ENCODE measurements at places on chromosomes 2 and 18. TPM values are rescaled to one million over a fixed set of nuclear protein-coding genes. Genes with fewer than 3 reads are reported as not detected.

SPC25 gene
- 0.16 TPM for polyA plus RNA-seq

GMCL1 gene
- 6.0 TPM for polyA plus RNA-seq

SPR gene
- polyA plus RNA-seq: not detected

NXPH2 gene
- polyA plus RNA-seq: not detected

MGAT4A gene
- 16.5 TPM for polyA plus RNA-seq

ATP6V1C2 gene
- 0.54 TPM for polyA plus RNA-seq

DNA sequence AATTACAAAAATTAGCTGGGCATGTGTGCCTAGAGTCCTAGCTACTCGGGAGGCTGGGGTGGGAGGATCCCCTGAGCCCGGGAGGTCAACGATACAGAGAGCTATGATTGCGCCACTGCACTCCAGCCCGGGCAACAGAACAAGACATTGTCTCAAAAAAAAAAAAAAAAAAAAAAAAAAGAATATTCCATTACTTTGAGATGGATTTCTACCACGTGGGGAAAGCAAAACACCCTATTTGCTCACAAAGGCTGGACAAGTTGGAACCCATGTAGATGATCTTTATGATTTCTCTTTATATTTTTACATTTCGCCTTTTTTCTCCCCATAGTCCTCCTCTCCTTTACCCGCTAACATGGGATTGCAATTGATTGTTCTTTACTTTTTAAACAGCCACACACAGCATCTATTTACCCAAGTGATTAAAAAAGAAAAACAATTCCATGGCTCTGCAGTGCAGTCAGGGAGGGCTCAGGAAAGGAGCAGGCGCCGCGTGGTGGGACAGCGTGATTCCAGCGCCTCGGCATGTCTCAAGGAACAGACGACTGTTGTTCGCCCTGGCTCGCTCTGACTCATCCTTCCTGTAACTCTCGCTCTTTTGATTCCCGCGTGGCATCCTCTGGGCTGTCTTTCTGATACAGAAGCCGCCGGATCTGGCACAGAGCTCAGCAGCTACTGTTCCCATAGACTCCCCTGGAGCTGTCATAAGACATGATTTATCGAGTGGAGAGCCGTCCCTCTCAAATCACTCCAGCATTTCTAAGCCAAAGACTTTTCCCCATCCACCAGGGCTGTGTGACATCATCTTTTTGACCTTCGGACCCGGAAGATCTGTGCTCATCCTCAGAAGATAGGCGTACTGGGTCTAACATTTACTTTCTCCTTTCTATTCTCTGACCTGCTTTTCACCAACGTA, 230.4 kb upstream of the AGAP1 start:
- H3K36me3 ChIP-seq: no peaks in the 10 kb centered on the region
- H3K27ac ChIP-seq: no peak overlapping the region
- H3K27me3 ChIP-seq: no peaks in the 10 kb centered on the region
- no peak for DNase-seq
- no peak overlapping the region for H3K4me3 ChIP-seq
- H3K4me1 ChIP-seq: no peaks in the 10 kb centered on the region

GRCh38 chr2:140359056-140359771, 1579.0 kb upstream of the NXPH2 start:
- H3K27ac ChIP-seq: no peak overlapping the region
- no peaks in the 10 kb centered on the region for H3K36me3 ChIP-seq
- H3K4me1 ChIP-seq: no peaks in the 10 kb centered on the region
- no peak for DNase-seq
- H3K27me3 ChIP-seq: no peaks in the 10 kb centered on the region

DNA sequence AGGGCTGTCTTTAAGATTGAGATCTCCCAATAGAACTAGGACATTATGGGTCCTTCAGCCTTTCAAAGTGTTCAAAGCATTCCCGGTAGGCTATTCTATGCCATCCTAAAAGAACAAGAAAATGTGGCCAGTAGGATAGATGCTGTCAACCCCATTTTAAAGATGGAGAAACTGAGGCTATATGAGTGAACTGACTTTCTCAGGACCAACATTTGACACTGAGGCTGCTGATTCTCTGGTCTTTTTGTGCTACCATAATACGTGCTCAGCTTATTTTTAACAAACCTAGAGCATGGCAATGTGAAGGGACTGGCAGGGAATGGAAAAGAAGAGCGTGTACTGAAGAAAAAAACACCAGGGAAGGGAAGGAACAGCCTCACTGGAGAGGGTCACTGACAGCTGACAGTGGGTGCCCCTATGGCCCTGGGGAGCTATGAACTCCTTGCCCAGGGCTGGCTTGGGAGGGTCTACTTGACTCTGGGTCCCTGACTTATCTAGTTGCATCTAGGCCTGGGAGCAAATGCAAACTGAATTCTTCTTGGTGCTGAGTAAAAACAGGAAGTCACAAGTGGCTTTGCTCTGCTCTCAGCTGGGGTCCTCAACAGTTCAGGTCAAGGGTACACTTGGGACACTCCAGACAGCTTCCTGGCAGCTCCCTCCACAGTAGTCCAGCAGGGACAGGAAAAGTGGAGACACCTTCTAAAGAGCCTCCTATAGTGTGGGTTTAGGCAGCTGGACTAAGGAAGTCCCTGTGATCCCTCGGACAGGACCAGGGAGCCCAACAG, 2.3 kb downstream of the CYRIA start:
- peak overlapping the region; percentile 97 for H3K4me3 ChIP-seq
- H3K36me3 ChIP-seq: peaks cover 11% of the 10 kb centered on the region
- peak; percentile 55 for DNase-seq
- H3K27ac ChIP-seq: peak overlapping the region; percentile 87
- no peaks in the 10 kb centered on the region for H3K27me3 ChIP-seq

- peaks cover 30% of the 10 kb centered on the region for H3K36me3 ChIP-seq
- DNase-seq: no peak
- H3K4me3 ChIP-seq: no peak overlapping the region
- peaks cover 33% of the 10 kb centered on the region for H3K4me1 ChIP-seq
- H3K27ac ChIP-seq: no peak overlapping the region
Observed at GRCh38 chr2:54609647-54610046, 113.8 kb upstream of the EML6 start.

DNA sequence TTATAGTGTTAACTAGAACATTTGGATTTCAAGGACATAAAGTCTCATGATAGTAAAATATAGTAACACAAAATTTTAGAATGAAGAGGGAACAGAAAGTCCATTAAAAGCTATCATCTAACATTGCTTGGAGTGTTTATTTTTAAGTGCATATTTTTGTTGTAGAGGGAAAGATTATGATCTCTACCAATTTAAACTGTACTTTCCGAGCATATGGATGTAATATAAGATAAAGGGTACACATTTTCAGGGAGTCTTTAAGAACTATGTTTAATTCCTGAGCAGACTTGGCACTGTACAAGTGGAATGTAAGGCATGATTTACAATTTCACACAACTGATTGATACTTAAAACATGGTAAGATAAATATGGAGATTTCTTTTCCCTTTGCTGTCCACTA, 34.2 kb upstream of the ZNF804A start:
- H3K36me3 ChIP-seq: no peaks in the 10 kb centered on the region
- no peak for DNase-seq
- H3K4me1 ChIP-seq: no peaks in the 10 kb centered on the region
- H3K27me3 ChIP-seq: no peaks in the 10 kb centered on the region

DNA sequence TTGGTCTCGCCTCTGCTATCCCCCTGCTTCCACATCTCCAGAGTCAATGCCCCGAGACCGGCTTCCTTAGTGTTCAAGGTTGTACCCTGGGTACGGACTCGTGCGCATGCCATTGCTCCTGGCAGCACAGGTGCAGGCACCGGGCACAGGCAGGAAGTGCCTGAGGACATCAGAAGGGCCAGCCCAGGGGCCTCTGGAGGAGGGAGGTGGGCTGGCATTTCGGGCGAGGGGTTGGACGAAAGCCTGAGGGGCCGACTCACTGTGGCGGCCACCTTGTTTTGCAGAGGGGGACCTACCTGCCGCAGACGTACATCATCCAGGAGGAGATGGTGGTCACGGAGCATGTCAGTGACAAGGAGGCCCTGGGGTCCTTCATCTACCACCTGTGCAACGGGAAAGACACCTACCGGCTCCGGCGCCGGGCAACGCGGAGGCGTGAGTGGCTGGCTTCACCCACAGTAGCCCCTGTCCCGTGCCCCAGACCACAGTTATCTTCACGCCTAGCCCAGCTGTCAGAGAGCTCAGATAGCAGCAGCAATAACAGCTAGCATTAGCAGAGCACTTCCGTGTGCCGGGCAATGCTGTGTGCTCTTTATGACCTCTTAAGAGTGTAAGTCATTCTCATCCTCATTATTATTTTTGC, 12.5 kb downstream of the ITM2C start:
- peak overlapping the region; percentile 83 for H3K27ac ChIP-seq
- H3K4me3 ChIP-seq: peak overlapping the region; percentile 24
- no peak for DNase-seq
- no peaks in the 10 kb centered on the region for H3K36me3 ChIP-seq

- H3K4me3 ChIP-seq: no peak overlapping the region
- no peak overlapping the region for H3K27ac ChIP-seq
- DNase-seq: peak; percentile 75
- H3K36me3 ChIP-seq: no peaks in the 10 kb centered on the region
- no peaks in the 10 kb centered on the region for H3K27me3 ChIP-seq
Observed at GRCh38 chr2:165401285-165401852, 68.1 kb upstream of the CSRNP3 start.

DNA sequence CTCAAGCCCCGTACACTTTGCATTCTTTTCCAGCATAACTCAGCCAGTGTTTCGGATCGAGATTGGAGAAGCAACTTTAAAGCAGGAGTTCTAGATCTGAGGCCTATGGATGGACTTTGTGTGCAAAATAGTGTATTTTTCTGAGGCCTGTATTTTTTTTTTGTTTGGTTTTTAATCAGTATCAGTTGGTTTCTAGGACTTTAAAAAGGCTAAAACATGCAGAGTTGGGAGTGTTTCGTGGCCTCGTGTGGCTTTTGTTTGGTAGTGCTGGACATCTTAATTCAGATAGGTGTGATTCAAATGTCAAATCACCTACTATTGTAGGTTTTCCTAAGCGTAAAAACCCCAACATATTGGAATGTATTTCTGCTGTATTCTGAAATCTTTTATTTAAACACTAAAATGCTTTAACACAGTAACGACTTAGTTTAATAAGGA, 282 bp upstream of the PUS10 start:
- H3K27ac ChIP-seq: peak overlapping the region; percentile 69
- DNase-seq: no peak
- H3K36me3 ChIP-seq: peaks cover 7% of the 10 kb centered on the region
- H3K4me1 ChIP-seq: peaks cover 5% of the 10 kb centered on the region

DNA sequence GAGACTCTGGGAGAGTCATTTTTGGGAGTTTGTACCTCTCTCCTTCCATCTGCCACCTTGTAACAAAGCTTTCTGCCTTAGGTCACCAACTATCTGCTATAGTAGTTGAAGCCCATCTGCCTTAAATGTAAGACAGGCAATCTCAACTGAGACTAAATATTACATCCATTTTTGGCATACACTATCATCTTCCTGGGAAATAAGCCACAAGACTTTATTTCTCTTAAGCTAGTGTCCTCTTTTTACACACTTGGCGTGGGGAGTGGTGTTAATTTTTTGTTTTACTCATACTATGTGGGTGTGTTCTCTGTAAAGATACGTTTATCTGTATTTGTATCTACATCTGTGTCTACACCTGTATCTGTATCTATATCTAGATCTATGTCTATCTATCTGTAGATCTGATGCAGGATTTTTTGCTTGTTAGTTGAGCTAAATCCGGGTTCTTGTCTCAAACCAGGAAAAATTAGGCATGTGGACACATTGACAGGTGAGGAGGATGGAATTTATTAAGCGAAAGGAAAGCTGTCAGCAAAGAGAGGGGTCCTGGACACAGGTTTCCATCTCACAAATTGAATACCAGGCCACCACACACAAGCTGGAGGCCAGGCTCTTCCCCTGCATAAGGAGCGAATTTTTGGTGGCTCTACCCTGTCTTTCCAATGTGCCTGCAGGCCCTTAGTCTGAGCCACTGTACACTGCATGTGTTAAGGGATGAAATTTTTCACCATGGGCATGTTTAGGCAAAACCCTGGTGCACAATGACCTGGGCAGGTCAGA, 64.8 kb upstream of the RND3 start:
- no peak overlapping the region for H3K4me3 ChIP-seq
- no peaks in the 10 kb centered on the region for H3K4me1 ChIP-seq
- no peak overlapping the region for H3K27ac ChIP-seq
- DNase-seq: no peak
- no peaks in the 10 kb centered on the region for H3K27me3 ChIP-seq

DNA sequence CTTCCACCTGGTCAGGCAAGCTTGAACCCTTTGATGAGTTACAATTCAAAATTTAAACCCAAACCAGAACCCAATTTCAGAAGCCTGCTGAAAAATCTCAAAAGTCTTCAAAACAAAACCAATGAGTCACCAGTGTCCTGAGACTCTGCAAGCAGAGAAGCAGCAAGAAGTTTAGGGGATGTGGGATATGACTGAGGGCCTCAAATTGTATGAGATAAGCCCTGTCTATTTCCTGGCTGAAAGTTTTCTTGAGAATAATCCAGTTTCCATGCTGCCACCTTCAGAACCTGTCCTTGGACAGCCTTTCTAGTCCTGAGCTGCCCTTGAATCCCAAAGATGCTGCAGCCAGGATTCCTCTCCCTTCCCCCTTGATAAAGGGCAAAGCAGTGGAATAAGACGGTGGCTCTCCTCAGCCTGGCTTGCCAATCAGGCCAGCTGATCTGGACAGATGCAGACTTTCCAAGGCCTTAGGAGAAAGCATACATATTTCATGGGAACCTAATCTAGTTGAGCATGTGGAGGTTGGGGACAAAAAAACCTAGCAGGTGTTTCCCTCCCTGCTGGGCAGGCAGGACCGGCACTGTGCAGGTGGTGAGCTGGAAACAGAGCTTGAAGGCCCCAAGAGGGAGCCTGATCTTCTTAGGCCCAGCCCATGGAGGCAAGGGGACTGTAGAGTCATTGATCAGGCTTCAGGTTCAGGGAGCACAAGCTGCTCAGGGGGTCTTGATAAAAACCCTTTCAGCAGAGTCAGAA, 278.0 kb upstream of the MGAT5 start:
- H3K36me3 ChIP-seq: no peaks in the 10 kb centered on the region
- H3K4me1 ChIP-seq: peaks cover 17% of the 10 kb centered on the region
- no peak for DNase-seq
- H3K4me3 ChIP-seq: no peak overlapping the region

- H3K36me3 ChIP-seq: no peaks in the 10 kb centered on the region
- no peaks in the 10 kb centered on the region for H3K4me1 ChIP-seq
- no peak for DNase-seq
- H3K27ac ChIP-seq: no peak overlapping the region
Observed at GRCh38 chr2:69173706-69174105, 160.7 kb downstream of the ANTXR1 start.

DNA sequence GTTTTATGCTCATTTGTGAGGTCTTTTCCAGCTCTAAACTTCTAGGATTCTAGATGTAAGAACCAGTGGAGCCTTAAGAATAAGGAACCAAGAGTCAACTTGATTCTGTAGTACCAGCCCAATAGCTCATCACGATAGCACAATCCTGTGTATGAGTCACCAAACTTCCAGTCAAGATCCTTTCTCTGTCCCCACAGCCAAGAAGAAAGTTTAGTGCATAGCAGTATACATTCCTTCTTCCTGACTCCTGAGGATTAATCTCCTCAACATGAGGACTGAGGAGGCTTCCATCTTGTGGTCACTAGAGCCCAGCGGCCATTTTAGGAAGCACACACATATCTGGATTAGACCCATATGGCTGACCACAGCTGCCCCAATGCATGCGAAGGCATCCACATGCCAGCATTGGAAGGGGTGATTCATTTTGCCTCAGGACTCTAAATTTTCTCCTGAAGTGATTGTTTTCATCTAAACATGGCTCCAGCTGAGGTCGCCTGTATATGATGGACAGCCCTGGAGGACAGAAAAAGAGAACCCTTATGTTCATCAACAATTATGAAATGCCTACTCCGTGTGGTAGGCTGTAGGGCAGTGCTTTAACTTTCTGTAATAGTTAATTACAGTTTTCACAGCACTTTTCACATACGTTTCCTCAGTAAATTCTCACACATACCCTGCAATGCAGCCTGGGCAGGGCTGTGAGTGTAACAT, 53.5 kb downstream of the RASGRP3 start:
- peak overlapping the region; percentile 98 for H3K27ac ChIP-seq
- no peak overlapping the region for H3K4me3 ChIP-seq
- no peaks in the 10 kb centered on the region for H3K36me3 ChIP-seq
- peaks cover 77% of the 10 kb centered on the region for H3K4me1 ChIP-seq
- no peaks in the 10 kb centered on the region for H3K27me3 ChIP-seq
- DNase-seq: peak; percentile 36

All from B cell (primary cell).